Hippocampal formation (tissue), 2 donors: ENCODE measurements at places on chromosomes 7 and 10.

GRCh38 chr7:155581107-155581830 is 34.9 kb upstream of the CNPY1 start:
- no peak for DNase-seq

DNA sequence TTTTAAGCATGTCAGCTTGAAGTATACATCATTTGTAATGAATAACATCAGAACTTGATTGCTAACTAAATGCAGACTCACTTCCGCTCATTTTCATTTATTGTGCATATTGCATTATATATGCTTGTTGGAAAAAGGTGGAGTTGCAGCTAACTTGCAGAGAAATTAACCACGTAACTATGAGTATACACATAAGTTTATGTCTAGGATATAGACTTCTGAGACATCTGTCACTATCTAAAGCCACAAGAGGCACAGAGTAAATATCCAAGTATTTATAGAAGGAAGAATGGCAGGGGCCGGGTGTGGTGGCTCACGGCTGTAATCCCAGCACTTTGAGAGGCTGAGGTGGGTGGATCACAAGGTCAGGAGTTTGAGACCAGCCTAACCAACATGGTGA is 47.3 kb downstream of the TNPO3 start:
- no peak for DNase-seq

DNA sequence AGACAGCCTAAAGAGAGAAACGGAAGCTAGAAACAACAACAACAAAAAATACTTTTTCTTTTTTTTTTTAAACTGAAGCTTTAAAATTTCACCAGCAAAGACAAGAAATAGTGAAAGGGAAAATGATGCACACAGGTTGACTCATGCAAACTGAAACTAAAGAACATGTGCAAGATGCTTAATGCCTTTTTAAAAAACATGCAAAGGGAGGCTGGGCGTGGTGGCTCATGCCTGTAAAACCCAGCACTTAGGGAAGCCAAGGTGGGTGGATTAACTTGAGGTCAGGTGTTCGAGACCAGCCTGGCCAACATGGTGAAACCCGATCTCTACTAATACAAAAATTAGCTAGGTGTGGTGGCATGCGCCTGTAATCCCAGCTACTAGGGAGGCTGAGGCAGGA is 15.1 kb upstream of the CUBN start:
- no peak for DNase-seq

DNA sequence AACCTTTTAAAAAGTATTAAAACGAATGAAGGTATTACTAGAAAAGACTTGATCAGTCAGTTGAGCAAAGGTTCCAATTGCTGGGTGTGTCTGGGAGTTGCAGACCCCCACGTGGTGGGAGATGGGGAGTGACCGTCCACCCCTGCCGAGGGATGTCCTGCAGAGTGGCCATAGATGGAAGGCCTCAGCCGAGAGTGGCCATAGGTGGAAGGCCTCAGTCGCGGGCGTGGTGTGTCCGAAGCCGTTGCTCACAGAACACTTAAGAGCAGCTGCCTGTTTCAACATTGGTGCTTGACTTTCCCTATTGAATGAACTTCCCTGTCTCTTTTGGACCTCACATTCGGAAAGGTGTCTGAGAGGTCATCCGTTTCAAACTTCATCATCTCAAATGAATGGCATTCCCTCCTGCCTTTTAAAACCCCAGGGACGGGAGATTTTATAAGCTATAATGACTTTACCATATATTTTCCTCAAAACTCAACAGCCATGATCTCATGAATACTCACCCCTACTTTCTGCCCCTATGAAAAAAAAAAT is 69.4 kb downstream of the CAMK1D start:
- no peak for DNase-seq

GRCh38 chr7:148159331-148159730 is 431.2 kb upstream of the C7orf33 start:
- DNase-seq, result no peak

DNA sequence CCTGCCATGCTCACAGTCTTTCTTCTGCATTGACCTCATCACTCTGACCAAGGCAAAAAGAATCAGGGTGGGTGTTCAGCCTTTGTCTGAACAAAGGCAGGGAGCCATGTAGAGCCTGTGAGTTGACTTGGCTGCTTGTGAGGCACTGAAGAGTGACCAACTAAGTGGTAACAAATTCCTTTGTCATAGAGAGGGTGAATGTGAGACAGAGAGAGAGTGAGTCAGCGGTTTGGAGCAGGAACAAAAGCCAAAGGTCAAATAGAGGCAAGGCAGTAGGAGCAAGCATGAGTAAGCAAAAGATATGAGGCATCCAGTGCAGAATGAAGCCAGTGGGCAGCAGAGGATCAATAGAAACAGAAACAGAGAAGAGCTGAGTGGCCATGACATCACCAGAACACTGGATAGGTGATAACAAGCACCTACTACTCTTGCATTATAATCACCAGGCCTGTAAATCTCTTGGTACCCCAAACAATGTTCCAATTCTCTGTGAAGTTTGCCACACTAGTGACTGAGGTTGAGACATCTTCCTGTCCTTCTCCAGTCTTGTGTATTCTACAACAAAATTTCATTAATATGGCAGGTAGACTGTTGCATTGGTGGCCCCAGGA is 116.2 kb upstream of the LAMB4 start:
- no peak for DNase-seq

GRCh38 chr7:48563334-48563733 is 361.0 kb upstream of the CDC14C start:
- no peak for DNase-seq

GRCh38 chr10:96998329-96998888 is 166.3 kb downstream of the LCOR start:
- no peak for DNase-seq

GRCh38 chr7:77550586-77550985 is 13.5 kb downstream of the PTPN12 start:
- DNase-seq, result no peak

GRCh38 chr7:20998309-20998708 is 211.6 kb upstream of the SP8 start:
- DNase-seq, result no peak

DNA sequence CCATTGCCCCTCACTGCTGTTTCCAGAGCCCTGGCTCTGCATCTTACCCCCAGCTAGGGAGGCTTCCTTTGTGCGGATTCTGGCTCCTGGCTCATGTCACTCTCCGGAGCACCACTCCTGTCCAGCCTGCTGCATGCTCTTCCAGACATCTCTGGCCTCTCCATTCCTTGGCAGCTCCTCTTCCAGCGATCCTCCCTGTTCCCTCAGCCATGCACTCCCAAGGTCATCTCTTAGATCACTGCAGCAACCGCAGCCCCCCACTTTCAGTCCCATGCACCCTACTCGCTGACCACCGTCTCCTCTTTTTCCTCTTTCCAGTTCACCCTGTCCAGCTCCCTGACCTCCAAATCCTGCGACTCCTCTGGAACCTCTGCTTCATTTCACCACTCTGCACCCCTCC is 6.9 kb upstream of the SMARCD3 start:
- no peak for DNase-seq

DNA sequence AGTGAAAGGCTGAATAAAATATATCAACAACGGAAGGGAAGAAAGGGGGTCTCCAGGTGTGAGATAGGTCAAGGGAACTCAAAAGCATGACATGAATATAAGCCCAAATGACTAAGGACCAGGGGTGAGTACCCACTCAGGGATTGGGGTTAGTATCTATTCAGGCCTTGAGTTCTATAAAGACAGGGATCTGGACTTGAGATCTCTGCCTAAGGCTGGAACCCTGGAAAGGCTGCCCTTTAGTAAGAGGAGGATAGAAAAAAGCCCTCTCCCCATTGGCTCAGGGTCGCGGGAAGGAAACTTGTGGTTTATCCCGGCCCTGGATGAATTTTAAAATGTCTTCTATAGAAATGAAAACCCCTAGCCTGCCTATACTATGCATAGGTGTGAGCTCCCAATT is 2.4 kb upstream of the ITPRIP start:
- DNase-seq, result no peak

- no peak for DNase-seq
Measured at GRCh38 chr7:94056796-94057207, 52.6 kb upstream of the BET1 start.

GRCh38 chr7:70470746-70471145 is 661.2 kb upstream of the GALNT17 start:
- DNase-seq, result no peak

DNA sequence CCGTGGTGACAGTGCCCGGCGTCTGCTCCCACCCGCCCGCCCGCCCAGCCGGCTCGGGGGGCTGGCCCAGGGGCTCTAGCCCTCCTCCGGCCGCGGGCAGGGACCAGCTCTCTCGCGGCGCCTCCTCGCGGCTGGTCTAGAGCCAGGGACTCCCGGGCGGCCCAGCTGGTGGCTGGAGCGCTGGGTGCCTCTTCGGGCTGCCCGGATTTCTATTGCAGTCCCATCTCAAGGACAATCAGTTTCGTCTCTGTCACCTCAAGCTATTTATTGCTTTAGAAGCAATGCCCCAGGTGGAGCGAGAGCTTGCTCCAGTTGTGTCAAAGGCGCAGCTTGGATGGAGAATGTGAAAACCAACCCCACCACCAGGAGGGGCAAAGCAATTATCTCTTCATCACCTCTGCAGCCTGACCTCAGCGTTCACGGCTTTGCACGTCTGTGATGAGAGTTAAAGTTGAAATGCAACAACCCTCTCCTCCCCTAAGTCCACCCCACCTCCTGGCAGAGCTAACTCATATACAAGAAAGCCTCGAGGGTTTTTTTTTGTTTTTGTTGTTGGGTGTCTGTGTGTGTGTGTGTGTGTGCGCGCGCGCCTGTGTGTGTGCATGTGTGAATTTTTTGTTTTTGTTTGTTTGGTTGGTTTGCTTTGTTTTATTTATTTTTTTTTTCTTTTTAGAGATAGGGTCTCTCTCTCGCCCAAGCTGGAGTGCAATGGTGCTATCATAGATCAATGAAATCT is at the start of gene ITGA8:
Gene ITGA8, minus strand, starts transcription at position 24 of the 736 bp plus-strand sequence. CDS start 151 bp downstream, outside the sequence.
- DNase-seq, result no peak

DNA sequence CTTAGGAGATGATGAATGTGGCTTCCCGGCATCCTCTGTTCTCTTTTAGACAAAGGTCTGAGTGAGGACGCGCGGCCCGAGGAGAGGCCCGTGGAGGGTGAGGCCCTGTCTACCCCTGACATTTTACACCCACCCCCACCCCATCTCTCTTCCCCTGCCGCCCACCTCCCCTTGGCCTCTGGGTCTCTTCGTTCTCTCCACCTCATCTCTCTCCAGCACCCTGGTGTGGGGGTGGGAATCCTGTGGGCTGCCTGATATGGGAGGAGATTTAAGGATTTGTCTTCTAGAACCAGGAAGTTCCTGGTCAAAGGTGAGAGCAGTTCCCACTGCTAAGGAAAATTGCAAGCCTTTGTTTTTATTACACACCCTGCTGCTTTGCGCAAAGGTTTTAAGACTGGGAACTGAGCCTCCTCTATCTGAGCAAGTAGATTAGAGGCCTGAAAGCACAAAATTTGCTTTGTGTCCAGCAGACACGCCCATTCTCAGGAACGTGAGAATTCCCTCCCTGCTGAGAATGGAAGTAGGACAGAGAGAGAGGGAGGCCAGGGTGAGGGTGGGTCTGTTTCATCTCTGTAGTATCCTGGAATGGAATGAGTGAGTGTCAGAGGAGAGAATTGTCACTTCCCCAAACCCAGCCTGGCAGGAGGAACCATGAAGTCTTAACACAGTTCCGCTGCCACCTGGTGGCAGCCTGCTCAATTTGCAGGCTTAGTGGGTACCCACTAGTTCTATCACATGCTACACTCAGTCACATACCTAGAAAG is 91.2 kb downstream of the GTF2IRD1 start:
- DNase-seq, result no peak

GRCh38 chr7:14377646-14378266 is 388.3 kb upstream of the ETV1 start:
- no peak for DNase-seq

GRCh38 chr10:132107186-132107948 is 41.6 kb downstream of the JAKMIP3 start:
- DNase-seq, result peak; percentile 45

- DNase-seq, result no peak
Measured at GRCh38 chr10:12333380-12334185, 15.8 kb upstream of the CAMK1D start.

GRCh38 chr10:23099816-23100215 is 4.4 kb downstream of the MSRB2 start:
- no peak for DNase-seq

DNA sequence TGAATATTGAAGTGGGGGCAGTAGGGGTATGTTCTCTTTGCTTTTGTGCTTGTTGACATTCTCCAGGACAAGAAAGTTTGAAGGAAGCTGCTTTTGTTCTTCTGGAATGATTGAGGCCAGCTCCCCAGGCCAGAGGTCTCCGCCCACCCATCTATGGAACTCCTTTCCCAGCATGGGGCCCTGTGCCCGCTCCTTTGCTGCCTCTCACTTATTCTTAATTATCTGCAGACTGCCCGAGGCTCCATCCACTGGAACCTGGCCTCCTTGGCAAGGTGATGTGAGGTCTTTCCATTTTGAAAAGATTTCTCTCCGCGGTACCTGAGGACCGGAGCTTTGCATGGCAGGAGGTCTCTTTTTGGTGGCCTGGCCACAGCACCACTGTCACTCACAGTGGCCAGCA is 39.3 kb upstream of the MKI67 start:
- DNase-seq, result no peak

DNA sequence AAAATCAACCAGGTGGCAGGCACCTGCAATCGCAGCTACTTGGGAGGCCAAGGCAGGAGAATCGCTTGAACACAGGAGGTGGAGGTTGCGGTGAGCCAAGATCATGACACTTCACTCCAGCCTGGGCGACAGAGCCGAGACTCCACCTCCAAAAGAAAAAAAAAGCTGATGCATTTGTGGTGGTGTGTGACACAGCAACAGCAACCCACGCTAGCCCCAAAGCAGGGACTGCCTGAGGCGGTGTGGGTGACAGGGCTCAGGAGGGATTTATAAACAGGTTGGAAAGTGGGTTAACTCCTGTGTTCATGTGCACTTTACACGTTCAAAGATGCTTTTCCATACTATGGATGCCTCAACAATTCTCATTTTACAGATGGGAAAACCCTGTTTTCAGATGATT is 395.9 kb upstream of the PODXL start:
- DNase-seq, result no peak

DNA sequence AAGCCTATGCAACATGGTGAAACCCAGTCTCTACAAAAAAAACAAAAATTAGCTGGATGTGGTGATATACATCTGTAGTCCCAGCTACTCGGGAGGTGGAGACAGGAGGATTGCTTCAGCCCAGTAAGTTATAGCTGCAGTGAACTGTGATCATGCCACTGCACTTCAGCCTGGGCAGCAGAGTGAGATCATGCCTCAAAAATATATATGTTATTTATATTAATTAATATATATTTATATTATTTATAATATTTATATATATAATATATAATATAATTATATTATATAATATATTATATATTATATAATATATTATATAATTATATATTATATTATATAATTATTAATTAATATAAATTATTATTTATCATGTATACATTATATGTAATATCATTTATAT is 1158.4 kb upstream of the AUTS2 start:
- DNase-seq, result no peak
